Choroid plexus epithelial cell (primary cell): ENCODE measurements at places on chromosomes 4 and X.

- DNase-seq, result no peak
Measured at GRCh38 chrX:9429767-9430166, 35.1 kb upstream of the TBL1X start.

- DNase-seq, result peak; percentile 22
Measured at GRCh38 chrX:132622130-132622529, 133.3 kb upstream of the MBNL3 start.

DNA sequence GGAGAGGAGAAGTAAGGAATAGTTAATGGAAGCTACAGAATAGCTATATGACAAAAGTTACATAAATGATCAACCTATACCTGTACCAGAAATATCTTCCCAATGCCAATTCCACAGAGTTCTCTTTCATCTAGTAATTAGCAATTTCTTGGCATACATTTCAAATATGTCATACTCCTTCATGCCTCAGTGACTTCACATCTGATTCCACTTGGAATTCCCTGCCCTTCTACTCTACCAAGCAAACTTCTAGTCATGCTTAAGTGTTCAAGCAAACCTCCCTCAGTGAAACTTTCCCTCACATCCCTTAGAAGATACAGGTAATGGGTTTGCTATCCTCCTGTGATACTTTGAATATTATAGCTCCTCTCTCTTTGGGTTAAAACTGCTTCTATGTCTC, 127.1 kb downstream of the KLHL13 start:
- no peak for DNase-seq

DNA sequence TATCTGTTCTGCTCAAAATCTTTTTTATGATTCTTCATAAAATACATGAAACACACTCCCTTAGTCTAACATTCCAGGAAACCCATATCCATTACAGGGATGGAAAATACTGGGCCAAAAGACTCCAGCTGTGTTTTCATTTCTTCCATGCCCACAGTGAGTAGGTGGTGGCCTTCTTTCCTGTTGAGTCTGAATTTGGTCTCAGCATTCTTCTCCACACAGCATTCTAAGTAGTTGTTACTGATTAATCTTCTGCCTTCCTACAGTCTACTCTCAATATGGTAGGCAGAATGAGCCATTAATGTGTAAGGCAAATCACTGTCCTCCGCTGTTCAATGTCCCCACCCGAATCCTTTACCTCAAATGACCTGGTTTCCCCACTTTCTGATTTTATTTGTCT, 370.6 kb upstream of the RPS6KA3 start:
- DNase-seq, result no peak

GRCh38 chrX:18885328-18886004, 98.4 kb downstream of the PHKA2 start:
- DNase-seq, result peak; percentile 43

DNA sequence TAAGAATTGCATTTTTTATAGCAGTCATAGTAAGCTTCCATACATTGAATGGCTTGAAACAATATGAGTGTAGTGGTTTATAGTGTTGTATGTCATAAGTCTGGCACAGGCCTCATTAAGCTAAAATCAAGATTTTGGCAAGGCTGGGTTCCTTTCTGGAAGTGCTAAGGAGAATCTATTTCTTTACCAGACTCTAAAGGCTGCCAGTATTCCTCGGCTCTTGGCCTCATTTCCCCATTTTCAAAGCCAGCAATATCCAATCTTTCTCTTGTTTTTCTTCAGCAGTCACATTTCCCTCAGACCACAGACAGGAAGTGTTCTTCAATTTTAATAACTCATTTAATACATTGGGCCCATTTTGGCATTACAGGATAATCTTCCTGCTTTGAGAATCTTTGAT, 1155.5 kb upstream of the PABPC4L start:
- no peak for DNase-seq

DNA sequence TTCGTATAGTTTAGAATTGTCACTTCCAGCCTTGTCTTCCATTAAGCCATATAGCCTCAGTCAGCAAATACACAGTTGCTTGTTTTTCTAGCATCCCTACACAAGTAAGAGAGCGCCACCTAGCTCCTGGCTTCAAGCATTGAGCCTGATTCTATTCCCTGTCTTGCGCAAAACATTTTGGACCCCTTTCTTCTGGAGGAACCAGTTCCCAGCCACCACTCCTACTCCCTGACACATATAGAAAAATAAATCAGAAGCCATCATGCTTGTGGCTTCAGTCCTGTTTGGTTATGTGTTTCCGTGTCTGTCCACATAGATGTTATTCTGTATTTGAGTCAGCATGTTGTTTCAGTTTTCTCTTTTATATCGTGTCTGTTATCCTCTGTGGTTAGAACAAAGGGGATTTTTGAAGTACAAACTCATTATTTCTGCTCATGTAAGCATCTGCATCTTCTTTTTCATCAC, 59.9 kb downstream of the GK start:
- peak; percentile 78 for DNase-seq

- no peak for DNase-seq
Measured at GRCh38 chrX:153569475-153569874, 29.5 kb downstream of the CCNQ start.

DNA sequence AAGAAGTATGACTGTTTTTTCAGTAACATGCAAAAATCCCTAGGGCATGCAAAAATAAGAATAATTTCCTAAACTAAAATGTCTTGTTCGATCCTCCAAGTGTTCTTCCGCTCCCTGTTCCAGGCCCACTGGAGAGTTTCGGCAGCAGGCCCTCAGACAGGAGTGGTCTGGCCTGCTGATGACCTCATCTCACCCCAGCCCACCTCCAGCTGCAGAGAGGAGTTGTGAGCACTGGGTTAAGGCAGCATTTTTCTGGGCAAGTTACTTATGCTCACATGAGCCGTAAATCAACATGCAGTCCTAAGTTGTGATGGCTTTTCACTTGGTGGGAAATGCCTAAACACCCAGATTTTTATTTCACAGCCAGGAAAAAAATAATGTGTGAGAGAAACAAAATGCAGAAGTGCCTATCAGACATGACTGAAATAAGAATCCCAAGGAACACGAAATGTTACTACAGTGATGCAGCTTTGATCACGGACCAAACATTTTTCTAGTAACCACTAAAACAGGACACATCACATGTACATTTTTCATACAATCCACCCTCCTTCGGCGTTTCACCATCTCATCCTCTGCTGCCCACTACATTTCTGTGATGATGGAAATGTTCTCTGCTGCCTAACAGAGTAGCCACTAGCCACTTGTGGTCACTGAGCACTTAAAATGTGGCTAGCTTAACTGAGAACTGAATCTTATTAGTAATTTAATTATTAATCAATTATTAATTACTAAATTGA, 153.3 kb upstream of the TBL1X start:
- DNase-seq, result no peak

DNA sequence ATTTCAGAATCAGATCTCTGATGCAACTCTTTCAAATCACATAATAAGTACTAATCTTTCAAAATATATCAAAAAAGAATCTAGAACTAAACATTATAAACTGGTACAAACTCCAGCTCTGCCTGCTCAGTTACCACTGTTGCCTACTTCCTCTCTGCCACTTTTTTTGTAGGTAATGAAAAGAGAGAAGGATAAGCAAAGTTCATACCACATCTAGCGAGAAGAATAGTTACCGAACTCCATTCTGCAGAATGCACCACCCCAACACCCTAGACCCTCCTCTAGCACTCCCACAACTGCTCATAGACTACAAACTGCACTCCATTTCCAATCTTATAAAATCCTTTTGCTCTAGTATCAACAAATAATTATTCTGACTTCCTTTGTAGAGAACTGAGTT, 19.7 kb upstream of the LRBA start:
- no peak for DNase-seq

DNA sequence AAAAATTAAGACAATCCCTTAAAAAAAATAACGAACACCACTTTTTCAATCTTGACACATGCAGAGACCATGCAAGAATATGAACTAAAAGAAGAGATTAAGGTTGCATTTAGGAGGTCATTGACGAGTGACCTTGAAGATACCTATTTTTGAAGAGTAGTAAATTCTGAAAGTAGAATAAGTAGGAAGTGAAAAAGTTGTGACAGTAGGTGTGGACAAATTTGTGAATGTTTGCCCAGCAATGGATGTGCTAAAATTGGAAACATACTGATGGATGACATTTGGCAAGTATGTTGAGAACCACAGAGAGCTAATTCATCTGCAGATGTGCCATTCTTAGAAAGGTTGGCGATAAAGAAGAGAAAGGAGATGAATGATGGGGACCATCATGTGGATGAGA, 213.7 kb upstream of the VCX3A start:
- no peak for DNase-seq

- peak; percentile 79 for DNase-seq
Measured at GRCh38 chr4:137609718-137610430, 77.6 kb upstream of the PCDH18 start.

GRCh38 chr4:42750091-42750490, 93.2 kb upstream of the ATP8A1 start:
- no peak for DNase-seq

GRCh38 chr4:152535360-152535902, 461 bp downstream of the FBXW7 start:
- DNase-seq, result no peak

DNA sequence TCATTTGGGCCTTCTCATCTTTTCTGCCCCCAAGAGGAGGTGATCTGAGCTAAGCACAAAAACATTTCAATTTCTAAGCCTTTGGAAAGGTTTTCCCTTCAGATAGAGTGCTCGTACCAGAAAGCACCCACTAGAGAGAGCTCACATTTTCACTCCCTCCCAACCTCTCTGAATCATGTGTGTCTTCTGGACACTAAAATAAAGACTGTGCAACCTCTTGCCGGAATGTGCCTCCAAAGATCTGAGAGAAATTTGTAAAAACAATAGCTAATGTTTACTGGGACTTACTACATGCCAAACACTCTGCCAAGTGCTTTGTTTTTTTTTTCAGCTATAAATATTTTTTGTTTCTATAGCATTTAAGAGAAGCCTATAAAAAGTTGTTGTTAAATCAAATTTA, 120.6 kb upstream of the LNX1 start:
- DNase-seq, result peak; percentile 64

DNA sequence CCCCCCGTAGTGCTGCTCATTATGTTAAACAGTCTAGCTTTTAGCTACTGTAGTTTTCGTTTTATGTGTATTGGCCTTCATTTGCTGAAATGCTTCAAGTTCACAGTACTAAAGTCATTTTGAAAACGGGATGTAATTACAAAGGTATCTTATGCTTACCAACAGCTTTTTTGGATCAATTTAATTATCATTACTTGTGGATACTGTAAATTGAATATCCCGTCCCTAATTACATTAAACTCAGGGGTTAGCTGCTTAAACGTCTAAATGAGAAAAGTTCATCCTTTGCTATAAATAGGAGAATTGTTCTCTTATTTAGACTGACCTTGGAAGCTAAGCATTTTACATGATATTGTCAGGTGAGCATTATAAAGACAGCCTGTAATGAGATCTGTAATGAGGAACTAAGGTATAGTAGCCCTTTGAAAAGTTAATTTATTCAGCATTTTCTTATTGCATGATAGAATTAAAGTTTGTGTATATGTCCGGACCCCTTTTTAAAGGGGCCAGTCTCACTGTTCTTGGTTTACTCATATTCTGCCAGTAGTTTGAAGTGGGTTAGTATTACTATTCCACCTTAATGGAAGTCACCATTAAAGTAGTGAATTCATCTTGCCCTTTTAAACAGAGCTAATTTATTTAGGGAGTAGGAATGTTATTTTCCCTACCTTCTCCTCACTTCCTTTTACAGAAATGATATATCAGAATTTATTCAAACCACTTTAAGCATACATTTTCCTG, 252.6 kb downstream of the TENM3 start:
- no peak for DNase-seq

DNA sequence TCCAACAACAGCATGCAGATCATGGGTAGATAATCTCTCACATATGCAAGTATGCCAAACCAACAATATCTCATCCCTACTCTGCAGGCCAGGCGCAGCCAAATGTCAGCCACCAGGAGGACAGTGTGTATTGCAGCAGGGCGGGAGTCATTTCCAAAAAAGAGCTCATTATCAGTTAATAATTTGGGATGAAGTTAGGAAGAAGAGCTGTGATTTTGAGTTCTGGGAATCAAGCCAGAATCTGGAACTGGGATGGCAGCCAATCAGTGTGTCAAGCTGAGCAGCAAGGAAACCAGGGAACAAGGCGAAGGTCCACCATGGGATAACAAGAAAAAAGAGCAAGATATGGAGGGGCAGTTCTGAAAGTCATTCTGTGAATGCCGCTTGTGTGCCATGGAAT, 88.2 kb upstream of the CAMK2D start:
- peak; percentile 56 for DNase-seq

- peak; percentile 28 for DNase-seq
Measured at GRCh38 chr4:175325230-175325629, 407.1 kb downstream of the ADAM29 start.

DNA sequence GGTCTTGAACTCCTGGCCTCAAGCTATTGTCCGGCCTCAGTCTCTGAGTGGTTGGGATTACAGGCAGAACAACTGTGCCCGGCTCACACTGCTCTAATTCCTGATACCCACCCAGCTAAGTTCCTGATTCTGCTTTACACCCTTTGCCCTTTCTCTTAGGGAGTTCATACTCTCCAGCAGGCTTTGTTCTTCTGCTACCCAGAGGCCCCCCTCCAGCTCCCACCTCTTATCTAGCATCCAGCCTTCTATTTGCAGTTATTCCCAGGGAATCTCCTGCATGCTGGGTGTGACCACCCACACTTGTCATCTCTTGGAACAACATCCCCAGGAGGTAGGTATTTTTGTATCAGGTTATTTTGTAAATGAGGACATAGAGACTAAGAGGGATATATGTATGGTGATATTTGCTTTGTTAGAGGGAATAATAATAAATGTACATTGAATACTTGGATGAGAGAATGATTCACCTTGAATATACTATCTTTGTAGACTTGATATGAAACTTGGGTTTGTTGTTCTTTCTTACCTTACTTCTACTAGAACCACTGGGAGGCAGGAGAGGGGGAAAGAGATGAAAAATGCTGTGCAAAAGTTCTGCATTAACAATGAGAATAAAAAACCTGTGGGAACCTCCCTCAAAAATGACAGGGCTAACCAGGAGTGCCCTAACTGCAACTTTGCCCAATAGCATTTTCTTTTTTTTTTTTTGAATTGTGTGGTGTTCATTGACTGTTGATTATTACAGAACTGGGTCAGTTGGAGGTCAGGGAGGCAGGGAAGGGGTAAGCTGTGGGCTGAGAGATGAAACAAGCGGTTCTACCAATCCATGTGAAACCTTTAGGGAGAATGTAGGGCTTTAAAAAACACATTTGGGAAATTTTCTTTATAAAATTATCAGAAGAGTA, 157.4 kb downstream of the SPRY1 start:
- no peak for DNase-seq

GRCh38 chrX:17521871-17522693, 147.1 kb downstream of the NHS start:
- peak; percentile 47 for DNase-seq

GRCh38 chr4:140450352-140450751, 22.9 kb upstream of the CLGN start:
- DNase-seq, result no peak

GRCh38 chr4:97016186-97016907, 1126.9 kb downstream of the STPG2 start:
- DNase-seq, result no peak

DNA sequence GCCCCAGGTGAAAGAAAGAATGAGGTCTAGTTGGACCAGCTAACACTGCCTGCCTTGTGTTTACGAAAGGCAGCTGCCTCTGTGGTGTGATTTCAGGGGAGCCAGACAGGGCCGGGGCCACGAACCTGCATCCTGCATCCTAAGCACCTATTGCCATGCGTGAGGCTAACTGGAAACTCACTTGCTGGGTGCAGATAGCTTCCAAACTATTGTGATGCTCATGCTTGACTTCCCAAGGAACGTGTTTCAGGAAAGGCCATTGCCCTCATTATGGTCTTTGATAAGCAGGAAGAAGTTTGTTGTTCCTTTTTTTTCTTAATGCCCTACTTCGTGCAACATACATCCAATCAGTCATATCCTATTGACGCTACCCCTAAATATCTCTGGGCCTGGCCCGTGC, 2.3 kb upstream of the IRF2 start:
- DNase-seq, result no peak
